ENCODE measurements at places on chromosomes 6 and 20.
A peak's percentile ranks its signal among the peaks of the same experiment; 100 is the strongest.

DNA sequence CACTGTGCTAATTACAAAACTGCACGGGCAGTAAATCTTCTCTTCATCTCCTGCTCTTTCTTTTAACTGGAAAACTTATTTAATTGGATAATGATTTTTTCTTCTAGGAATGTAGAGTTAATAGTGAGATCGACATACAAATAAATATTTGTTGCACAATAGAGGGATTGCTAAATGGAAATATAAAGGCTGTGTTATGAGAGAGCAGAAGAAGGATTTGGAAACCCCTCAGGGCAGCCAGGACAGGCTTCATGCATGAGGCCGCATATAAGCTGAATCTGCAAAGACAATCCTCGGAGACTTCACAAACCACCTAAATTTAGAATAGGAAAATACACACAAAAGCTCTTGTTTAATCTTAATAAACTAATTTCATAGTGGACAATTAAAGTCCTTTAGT lies 2.9 kb upstream of the TAAR1 start:
- DNase-seq, result no peak

DNA sequence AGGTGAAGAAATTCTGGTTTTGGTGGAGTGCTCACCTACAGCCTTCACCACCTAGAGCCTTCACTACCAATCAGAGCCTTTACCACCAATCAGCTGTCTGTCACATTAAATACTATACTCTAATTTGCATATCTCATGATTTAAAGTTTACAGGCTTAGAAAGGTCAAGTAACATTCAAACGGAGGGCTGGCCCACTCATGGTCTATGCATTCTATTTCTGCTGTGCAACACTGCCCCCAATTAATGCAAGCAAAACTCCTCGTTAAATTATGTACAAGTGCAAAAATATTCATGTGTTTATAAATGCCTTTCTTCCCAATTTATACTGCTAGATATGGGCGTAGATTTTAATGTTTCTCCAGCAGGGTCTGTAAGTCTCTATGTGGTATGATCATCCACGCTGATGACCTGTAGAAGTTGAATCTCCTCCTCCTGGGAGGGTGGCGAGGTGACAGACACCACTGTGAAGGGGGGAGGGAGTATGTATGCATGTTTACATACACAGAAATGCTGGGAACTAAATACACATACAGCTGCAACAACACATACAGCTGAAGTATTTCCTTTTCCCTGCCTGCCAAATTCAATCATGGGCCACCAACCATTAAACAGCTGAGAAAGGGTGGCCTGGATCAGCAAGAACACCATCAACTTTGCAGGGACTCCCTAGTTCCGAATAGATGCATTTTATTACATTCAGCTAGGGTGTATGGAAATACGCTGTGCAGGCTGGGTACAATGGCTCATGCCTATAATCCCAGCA lies 13.1 kb downstream of the RRAGD start:
- no peak for DNase-seq

GRCh38 chr6:161091151-161091550 lies 99.6 kb downstream of the MAP3K4 start:
- DNase-seq, result no peak

GRCh38 chr20:21517566-21518277 lies 3.9 kb upstream of the NKX2-2 start:
- DNase-seq, result no peak

GRCh38 chr20:31910071-31910803 lies 39.8 kb downstream of the TTLL9 start:
- no peak for DNase-seq

DNA sequence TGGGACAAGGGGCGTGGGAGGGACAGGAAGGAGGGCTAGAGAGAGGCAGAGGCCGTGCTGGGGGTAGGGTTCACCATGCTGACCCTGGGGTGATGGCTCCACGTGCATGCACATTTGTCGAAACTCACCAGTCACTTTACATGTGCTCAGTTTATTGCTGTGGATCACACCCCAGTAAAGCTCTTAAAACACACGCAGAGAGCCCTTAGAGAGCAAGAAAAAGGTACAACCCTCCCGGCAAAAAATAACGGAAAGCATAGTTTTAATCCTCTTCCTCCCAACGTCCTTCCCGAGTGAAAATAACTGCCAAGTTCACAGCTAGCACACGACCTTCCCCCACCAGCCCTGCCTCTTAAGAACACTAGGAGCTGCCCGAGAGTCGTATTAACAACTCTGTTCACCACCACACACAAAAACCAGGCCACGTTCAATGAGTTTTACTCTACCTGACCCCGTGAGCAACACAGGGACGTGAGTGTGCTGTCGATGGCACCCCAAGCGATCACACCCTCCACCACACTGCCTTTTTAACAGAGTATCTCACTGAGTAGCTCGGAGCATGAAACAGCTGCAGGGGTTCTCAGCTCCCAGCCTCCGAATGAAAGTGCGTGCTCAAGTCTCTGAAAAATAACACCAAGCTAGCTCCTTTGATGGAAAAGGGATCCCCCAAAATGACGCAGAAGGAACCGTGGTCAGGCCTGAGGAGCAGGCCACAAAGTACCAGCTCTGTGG lies 39.7 kb downstream of the TAF4 start:
- no peak for DNase-seq

GRCh38 chr6:131251590-131252199 lies 116.4 kb downstream of the AKAP7 start:
- DNase-seq, result no peak

GRCh38 chr6:14118446-14118845 lies 874 bp downstream of the CD83 start:
- no peak for DNase-seq

DNA sequence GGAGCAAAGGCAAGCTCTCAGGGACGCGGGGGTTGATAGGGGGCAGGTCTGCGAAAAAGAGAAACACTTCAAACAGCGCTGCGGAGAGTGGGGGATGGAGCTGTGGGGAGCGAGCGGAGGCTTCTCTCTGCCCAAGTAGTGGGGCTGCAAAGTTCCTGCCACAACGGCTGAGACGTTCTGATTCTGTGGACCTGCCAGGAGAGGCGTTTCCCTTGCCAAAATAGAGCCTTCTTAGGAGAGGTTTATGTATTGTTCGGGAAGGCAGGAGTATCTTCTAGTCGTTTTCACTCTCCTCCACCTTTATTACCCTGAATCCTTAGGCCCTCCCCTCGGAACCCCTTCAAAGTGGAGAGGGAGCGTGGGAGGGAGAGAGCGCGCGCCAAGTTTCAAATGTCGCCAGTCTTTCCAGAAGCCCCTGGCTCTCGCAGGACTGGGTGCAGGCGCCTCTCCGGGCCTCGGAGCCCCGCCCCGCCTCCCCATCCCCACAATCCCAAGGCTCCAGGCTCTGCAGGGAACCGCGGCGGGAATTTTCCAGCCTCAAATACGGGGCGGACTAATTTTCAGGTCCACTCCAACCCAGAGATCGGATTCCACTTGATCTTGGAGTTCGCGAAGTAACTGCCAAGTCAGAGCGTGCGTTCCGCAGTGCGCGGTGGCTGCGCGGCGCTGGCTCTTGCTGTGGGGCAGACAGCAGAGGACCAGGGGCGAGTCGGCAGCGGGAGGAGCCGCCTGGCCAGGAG lies 10.0 kb upstream of the POU3F2 start:
- DNase-seq, result no peak

DNA sequence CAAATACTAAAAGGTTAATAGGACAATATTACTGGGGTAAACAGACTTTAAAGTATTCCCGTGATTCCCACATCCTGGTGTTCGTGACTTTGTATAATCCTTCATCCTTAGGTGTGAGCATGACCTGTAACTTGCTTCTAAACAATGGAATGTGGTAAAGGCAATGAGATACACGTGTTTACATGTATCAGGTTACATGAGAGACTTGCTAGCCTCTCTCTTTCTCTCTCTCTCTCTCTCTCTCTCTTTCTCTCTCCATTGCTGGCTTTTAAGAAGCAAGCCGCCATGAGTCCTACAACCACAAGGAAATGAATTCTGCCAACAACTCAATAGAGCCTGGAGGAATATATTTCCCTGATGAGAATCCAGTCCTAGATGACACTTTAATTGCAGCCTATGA lies 83.9 kb upstream of the LGSN start:
- no peak for DNase-seq

DNA sequence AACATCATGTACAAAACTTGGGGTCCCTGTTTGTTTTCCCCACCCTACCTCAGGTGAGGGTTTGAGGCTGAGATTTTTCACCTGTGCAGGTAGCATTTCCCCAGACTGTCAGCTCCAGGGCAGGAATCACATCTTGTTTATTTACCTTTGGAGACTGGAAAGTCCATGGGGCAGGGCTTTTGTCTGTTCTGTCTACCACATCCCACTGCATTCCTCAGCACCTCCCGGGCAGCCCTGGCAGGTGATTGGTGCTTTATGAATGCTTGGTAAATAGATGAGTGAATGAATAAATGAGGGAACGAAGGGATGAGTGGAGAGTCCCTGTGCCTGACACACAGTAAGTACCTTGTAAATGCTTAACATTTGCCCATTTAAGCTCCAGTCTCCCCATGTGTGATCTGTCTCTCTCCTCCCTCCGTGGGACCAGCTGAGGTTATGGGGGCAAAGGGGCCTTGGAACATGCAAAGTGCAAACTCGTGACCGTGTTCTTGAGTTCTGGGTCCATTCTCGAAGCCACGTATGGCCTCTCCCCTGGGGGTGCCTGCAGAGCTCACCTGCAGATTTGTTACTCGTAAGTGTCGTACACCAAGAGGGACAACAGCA lies 69.7 kb upstream of the PMEPA1 start:
- DNase-seq, result no peak

- DNase-seq, result no peak
These were observed 172.9 kb upstream of the UST start for GRCh38 chr6:148573922-148574321.

GRCh38 chr6:16635810-16636602 lies 125.3 kb downstream of the ATXN1 start:
- DNase-seq, result no peak

- DNase-seq, result no peak
These were observed 42.3 kb downstream of the NINL start for GRCh38 chr20:25543068-25543467.

GRCh38 chr20:33412484-33412838 lies 11.1 kb upstream of the CDK5RAP1 start:
- no peak for DNase-seq

DNA sequence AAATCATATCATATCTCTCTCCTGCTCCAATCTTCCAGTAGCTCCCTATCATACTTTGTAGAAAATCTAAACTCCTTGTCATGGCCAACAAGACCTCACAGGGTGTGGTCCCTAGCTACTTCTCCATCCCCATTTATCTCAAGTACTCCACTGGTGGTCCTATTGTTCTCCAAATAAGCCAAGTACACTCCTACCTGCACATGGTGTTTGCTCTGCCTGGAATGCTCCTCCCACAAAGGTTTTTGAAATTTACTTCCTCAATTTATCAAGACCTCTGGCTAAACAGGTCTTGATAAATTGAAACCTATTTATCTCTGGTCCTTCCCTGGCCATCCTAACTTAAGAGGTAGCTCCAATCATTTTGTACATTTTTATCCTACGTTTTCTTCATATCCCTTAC lies 12.1 kb downstream of the TMX4 start:
- DNase-seq, result no peak

- DNase-seq, result no peak
These were observed 59.5 kb downstream of the CTCFL start for GRCh38 chr20:57465486-57465885.

GRCh38 chr6:77457720-77458349 lies 5.5 kb downstream of the HTR1B start:
- peak; percentile 6 for DNase-seq

DNA sequence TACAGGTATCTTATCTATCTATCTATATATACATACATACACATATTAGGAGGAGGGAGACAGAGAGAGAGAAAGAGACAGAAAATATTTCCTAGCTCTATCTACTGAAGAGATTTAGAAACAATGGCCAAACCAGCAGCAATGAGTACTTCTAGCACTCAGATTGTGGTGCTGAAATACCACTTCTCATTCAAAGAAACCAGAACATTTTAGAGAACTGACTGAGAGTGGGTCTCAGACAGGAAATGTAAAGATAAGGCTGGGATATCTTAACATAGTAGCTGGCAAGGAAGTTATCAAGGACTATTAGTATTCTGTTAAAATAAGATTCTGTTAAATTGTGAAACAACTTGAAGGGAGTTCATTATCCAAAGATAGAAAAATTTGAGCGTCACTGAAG lies 57.0 kb downstream of the DNAAF9 start:
- DNase-seq, result no peak

DNA sequence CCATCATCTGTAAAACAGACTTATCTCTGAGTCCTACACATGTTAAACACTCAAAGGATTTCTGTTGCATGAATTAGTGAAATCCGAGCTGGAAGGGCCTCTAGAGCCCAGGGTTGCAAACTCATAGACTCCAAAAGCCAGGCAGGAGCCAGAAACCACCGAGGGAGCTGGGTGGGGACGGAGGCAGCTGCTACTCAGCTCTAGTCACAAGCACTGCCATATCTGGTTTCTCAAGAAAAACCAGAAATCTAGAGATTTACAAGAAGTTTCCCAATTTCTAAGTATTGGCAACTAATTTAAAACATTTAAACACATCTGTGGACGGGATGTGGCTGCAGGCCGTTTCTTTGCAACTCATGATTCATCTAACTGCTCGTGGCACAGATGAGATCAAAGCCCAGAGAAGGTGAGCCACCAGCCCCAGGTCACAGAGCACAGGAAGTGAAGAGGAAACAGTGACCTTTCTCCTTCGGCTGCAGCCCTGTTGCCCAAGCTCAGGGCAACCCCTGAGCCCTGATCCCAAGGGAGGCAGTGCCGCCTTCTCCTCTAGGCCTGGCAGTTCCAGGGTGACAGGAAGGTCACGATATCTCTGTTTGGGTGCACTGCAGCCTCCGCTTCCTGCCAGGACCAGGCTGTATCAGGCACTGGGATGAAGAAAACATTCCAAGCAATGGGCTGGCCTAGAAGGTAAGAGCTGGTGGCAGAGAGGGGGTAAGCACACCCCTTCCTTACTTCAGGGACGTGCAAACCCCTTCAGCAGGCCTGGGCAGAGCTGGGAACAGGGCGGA lies 26.4 kb upstream of the PTGIS start:
- peak; percentile 57 for DNase-seq

DNA sequence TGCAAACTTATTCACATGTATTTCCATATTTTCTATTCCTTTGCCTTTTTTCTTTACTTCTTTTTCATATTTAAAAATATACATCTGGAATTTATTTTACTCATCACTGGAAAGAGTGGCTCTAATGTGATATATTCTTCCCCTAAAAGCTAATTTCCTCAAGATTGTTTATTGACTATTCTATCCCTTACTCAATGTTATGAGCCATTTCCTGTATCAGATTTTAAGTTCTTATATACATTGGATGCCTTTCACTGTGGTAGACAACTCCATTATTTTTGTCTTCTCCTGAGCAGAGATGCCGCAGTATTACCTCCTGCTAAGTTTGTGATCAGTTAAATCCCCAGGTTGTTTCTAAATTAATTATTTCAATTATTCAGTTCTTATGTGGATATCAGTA lies 418.4 kb upstream of the JAG1 start:
- DNase-seq, result no peak

GRCh38 chr6:60754879-60755278 lies 1531.1 kb downstream of the KHDRBS2 start:
- no peak for DNase-seq

DNA sequence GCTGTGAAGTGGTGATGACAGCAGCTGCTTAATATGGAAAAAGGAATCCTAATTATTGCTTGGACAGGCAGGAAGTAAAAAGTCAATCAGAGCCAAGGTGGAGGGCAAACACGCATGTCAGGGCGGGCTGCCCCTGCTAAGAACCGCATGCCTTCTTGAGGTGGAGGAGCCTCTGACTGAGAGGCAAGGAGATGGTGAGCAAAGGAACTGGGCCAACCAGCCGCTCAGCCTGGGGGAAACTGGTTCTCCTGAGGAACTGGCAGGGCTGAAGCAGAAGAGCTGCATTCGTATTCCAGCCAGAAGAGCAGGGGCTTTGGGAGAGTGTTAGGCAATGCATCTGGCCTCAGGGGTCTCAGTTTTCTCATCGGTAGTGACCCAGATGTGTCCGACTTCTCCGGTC lies 13.1 kb upstream of the MLN start:
- no peak for DNase-seq
